ENCODE measurements at places on chromosomes 16 and 17.
A peak's percentile ranks its signal among the peaks of the same experiment; 100 is the strongest.

- DNase-seq = peak; percentile 71
Measured at GRCh38 chr17:29929533-29930408, at the start of gene SSH2. Gene SSH2 (minus strand): TSS chr17:29930228. CDS start chr17:29930000, 228 bp downstream.

- DNase-seq = no peak
Measured at GRCh38 chr17:34254146-34254545, 939 bp upstream of the CCL2 start.

DNA sequence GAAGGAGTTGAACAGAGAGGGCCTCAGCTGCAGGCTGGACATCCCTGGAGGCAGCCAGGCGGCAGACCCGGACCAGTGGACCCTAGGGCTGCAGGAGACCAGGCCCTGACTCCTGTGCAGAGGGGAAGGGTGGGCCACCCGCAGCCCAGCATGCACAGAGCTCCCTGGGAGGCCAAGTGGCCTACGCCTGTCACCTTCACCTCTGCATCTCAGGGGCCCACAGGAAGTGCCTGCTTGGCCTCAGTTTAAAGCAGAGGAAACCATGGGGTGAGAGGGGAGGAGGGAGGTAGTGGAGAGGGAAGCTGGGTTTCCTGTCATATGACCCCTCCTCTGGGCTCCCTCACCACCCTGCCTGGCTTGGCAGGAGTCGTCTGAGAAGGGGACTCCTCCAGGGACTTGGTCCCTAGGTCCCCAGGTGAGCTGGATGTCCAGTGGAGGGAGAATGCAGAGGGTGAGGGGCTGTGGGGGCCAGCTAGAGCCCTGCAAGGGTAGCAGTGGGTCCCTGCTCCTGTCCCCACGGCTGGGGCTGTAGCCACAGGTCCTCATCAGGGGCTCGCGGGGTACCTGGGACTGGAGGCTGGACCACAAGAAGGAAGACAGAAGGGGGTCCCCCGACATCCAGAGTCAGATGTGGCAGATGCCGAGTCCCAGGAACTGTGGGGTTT lies at the start of gene TMC8:
TMC8 (plus strand) TSS at position 335 of the 665 bp plus-strand sequence. CDS start 818 bp downstream, outside the sequence.
- peak; percentile 53 for DNase-seq

DNA sequence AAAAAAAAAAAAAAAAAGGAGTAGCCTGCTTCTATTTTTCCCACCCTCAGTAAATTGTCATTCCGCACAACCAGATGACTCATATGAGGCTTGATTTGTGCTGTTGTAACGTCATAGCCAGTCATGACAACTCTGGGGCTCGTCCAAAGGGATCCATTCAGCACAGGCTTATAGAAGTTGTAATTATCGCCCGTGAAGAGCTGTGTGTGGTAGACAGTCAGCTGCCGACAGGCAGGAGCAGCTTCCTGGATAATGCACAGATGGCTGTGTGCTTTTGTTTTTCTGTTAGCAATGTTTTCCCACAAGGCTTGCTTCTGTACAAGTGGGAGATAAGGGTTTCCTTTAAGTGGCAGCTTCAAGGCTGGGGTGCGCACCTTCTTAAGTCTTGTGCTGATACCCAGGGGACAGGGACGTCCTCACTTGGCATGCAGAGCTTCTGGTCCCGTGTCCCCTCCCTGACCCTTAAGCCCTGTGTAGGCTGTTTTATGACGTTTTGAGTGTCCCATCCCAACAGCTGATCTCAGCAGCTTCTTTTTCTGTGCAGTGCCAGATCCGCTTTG lies 26.0 kb downstream of the SNX29 start:
- DNase-seq = no peak

GRCh38 chr17:74082886-74083285 lies 120.6 kb upstream of the RPL38 start:
- DNase-seq = no peak

DNA sequence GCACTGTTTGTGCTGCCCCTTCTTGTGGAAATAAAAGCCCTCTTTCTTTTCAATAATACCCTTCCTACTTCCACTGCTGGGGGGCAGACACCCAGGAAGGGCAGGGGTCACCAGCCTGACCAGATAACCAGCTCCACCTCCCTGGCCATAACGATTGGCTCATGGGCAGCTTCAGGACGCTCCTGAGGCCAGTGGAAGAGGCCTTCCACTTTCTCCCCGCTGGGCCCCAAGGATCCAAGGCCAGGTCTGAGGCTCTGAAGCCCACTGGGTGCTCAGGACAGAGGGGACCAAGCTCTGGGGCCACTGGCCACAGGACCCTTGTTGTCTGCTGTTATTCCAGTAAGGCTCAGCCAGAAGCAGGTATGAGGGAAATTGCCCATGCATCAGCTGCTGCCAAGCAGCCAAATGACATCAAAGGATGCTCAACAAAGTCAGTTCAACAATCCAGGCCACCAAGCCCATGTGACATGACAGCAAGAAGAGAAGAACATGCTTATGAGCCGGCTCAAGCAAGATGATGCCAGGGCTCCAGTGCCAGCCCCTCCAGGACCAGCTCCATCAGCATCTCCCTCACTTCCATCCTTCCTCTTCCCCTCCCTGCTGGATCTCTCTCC lies 238.8 kb downstream of the ZNF423 start:
- DNase-seq = no peak

- no peak for DNase-seq
Measured at GRCh38 chr16:10339777-10340732, 45.8 kb upstream of the ATF7IP2 start.

- no peak for DNase-seq
Measured at GRCh38 chr17:64529221-64529620, 22.4 kb downstream of the CEP95 start.

- no peak for DNase-seq
Measured at GRCh38 chr16:66936462-66936861, 1.1 kb downstream of the CES2 start.

DNA sequence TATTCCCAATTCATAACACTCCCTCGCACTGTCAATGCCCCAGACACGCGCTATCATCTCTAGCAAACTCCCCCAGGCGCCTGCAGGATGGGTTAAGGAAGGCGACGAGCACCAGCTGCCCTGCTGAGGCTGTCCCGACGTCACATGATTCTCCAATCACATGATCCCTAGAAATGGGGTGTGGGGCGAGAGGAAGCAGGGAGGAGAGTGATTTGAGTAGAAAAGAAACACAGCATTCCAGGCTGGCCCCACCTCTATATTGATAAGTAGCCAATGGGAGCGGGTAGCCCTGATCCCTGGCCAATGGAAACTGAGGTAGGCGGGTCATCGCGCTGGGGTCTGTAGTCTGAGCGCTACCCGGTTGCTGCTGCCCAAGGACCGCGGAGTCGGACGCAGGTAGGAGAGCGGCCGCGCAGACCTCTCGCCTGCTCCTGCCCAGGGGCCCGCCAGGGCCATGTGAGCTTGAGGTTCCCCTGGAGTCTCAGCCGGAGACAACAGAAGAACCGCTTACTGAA lies at the start of gene GRN:
GRN (plus strand) TSS at position 364 of the 515 bp plus-strand sequence. CDS start 3,863 bp downstream, outside the sequence.
- peak; percentile 67 for DNase-seq

GRCh38 chr17:9414471-9414870 lies 161.1 kb downstream of the STX8 start:
- no peak for DNase-seq
